SHP77 treated with DMSO at 0.1 percent for 48 hours (cell line): ENCODE measurements at places on chromosomes 2 and 18.

GRCh38 chr2:128166746-128167353, 75.8 kb downstream of the UGGT1 start:
- no peak for DNase-seq

DNA sequence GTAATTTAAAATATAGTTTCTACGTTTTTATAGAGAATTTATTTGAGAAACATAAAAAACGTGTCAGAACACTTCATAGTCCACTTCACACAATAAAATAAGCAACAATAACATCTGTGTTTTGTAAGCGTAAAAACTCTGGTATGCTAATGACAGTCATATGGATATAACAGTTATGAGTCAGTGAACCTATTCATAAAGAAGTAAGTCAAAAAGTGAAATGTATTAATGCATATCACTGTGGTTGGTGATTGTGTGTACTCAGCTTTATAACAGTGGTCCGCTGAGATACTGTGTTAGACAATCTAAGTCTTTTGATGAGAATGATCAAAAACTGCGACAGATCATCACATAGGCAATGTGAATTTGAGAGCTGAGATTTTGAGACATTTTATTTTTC, 153.2 kb downstream of the WDR7 start:
- DNase-seq = no peak

GRCh38 chr2:74552914-74553811, 579 bp downstream of the LOXL3 start:
- DNase-seq = no peak

DNA sequence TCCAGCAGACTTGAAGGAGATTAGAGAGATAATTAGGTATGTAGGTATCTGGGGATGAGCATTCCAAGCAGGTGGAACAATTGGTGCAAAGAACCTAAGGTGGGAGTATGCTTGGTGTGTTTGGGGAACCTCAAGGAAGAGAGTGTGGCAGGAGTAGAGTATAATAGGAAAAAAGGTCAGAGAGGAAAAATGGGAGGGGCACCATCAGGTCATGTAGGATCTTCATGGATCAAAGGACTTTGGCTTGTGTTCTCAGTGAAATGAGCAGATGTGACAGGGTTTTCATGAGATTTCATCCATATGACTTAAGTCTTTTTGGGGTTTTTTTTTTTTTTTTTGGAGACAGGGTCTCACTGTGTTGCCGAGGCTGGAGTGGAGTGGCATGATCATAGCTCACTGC, 47.3 kb downstream of the RBBP8 start:
- DNase-seq = no peak

GRCh38 chr2:217729421-217730053, 273.3 kb downstream of the TNS1 start:
- DNase-seq = no peak

DNA sequence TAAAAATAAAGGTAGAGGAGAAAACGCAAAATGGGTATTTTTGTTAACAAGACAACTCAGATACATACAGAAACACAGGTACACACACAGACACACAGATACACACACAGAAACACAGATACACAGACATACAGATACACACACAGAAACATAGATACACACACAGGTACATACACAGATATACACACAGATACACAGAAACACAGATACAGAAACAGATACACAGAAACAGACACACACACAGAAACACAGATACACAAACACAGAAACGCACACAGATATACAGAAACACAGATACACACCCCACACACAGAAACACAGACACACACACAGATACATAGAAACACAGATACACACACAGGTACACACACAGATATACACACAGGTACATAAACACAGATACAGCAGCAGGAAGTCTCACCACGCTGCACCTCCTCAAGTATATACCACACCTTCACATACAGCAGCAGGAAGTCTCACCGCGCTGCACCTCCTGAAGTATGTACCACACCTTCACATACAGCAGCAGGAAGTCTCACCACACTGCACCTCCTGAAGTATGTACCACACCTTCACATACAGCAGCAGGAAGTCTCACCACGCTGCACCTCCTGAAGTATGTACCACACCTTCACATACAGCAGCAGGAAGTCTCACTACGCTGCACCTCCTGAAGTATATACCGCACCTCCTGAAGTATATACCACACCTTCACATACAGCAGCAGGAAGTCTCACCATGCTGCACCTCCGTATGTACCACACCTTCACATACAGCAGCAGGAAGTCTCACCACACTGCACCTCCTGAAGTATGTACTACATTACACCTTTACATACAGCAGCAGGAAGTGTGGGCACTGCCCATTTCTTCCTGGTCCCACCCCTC, 250.5 kb downstream of the HDAC4 start:
- no peak for DNase-seq

DNA sequence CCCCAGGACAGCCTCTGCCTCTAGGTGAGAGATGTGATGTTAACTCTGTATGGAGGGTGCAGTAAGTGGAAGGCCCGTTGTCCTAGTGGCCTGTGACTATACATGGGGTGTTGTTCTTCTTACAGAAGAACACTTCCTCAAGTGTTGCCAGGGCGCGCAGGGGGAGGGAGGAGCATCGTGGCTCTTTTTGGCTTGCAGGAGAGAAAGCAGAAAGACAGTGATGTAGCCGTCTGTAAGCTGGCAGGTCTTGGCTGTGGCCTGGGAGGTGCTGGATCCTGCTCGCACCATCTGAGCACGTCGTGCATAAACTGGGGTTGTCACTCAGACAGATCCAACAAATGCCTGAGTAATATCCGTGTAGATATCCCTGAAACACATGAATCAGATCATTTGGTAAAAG, 44.3 kb downstream of the ZNF236 start:
- no peak for DNase-seq

- no peak for DNase-seq
These were observed 95.8 kb upstream of the CAVIN2 start for GRCh38 chr2:191942739-191943103.

DNA sequence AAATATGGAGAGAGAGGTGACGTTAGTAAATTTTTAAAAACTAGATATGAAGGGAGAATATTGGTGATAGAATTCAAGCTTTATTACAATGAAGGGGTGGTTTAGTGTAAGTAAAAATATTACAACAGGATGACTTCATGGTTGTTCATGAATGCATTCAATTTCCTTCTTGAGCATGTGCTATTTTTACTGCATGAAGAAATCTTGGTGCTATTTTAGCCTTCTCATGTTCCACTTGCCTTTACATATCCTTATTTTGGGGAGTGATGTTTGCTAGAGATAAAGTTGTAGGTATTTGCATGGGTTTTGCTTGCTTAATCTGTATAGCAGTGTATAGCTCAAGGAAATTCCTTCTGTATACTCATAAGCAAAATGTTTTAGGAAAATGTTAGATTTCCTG, 195.0 kb upstream of the MMADHC start:
- no peak for DNase-seq

DNA sequence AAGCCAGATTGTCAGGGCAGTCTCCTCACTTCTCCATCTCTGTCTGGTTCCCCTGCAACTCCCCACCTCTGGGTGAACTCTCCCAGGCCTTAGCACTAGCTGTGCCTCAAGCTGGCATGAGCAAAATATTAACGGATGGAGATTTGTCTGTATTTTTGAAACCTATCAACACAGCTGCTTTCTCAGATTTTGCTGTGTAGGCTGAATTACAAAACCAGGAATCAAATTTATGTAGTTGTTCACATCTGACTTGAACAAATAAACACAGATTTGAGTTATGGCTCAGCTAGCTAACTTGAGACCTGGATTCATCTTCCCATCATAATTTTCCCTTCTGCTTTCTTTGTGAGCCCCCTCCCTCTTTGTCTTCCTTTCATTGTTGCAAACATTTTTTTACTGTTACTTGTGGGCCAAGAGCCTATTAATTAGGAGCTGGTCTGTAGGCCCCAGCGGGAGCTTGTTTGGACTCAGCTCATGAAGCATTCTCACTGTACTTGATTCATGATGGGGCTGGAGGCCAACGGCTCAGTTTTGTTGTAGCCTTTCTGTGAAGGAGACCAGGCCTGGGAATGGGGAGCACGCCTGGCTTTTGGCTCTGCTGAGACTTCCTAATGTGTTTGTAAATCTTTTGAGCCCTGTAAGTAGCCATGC, 164.1 kb upstream of the GATA6 start:
- no peak for DNase-seq

DNA sequence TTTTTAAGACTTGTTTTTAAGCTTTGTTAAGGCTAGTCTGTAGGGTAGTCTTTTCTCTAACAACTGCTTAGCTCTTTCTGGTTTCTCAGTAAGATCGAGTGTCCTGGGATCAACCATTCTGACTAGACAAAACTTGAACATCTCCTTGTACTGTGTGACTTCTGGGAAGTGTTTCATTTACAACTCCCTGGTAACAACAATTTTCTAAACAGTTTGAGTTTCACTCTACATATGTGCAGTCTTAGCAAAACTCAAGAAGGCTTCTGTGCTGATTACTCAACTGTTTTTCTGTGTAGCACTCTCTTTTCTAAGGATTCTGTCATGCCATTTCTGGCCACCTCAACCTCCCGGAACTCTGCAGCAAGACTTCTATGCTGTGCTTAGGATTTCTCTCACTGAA, 204.5 kb downstream of the KIAA1328 start:
- DNase-seq = no peak

DNA sequence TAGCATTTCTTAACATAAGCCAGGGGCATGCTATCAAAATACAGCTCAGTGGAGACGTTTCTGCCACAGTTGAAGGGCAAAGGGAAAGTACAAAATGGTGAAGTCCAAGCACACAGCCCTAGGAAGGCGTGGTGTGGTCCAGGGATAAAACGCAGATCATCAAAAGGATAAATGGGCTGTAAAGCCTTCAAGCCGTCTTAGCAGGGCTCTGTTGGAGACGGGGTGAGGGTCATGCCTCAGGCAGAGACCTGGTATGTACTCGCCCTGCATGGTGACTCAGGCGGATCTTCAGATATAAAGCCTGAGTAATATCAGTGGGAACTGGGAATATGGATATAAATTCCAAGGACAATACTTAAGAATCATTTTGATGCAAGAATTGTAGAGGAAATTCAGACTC, 61.2 kb downstream of the NGEF start:
- no peak for DNase-seq

GRCh38 chr2:127155028-127155581, 48.2 kb upstream of the BIN1 start:
- DNase-seq = no peak

GRCh38 chr18:9380621-9381395, 46.2 kb downstream of the TWSG1 start:
- peak; percentile 80 for DNase-seq

- no peak for DNase-seq
These were observed 100.2 kb downstream of the CRIM1 start for GRCh38 chr2:36455788-36456187.

- no peak for DNase-seq
These were observed 35.0 kb downstream of the CERS6 start for GRCh38 chr2:168490946-168491605.

- no peak for DNase-seq
These were observed 5.2 kb upstream of the GPD2 start for GRCh38 chr2:156430980-156431358.

DNA sequence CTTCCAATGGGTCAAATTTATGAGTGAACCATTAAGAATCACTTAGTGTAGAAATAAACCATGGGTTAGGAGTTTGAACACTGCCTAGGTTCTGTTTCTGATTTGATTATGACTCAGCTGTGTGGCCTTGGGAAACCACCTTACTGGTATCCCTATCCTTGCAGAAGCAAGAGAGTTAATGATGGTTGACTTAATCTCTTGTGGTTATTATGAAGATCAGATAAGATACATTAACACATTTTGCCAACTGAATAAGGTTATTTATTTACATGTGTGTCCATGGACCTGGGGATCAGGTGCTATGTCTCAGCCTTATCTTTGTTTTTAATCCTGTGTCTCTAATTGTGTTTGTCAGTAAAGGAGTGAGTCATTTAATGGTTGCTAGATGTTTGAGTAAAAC, 5.4 kb upstream of the KCNJ13 start:
- DNase-seq = no peak
